ENCODE measurements at places on chromosomes 2 and 18.

- no peak overlapping the region for H3K4me3 ChIP-seq
- H3K27ac ChIP-seq, result no peak overlapping the region
- DNase-seq, result no peak
- peaks cover 5% of the 10 kb centered on the region for H3K27me3 ChIP-seq
These were observed 203.3 kb downstream of the CELF4 start for GRCh38 chr18:37362158-37362890.

- H3K36me3 ChIP-seq, result no peaks in the 10 kb centered on the region
- H3K4me1 ChIP-seq, result peaks cover 77% of the 10 kb centered on the region
- DNase-seq, result no peak
- no peaks in the 10 kb centered on the region for H3K27me3 ChIP-seq
- H3K4me3 ChIP-seq, result no peak overlapping the region
- peak overlapping the region; percentile 95 for H3K27ac ChIP-seq
These were observed 86.0 kb downstream of the CDC42EP3 start for GRCh38 chr2:37585295-37585908.

DNA sequence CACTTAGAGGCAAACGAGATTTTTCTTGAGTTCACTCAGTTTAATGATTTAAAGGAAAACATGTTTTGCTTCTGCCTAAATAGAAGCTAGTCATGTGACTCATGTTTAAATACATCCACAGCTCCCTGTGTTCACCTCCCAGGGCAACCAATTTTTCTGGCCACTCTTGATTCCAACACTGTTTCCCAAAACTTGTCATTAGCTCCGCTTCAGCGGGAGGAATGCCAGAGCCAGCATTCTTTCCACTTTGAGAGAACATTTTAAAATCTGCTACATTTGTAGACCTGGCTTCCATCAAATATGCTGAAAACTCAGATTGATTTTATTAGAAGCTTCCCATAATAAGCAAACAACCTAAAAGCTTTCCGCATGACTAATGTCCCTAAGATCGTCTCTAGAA, 2.8 kb upstream of the CYS1 start:
- H3K27me3 ChIP-seq, result peaks cover 58% of the 10 kb centered on the region
- no peak overlapping the region for H3K4me3 ChIP-seq
- no peak overlapping the region for H3K27ac ChIP-seq
- no peaks in the 10 kb centered on the region for H3K4me1 ChIP-seq
- no peak for DNase-seq

GRCh38 chr2:227759411-227760118, 13.9 kb downstream of the SCYGR8 start:
- H3K27me3 ChIP-seq, result no peaks in the 10 kb centered on the region
- H3K36me3 ChIP-seq, result no peaks in the 10 kb centered on the region
- no peak overlapping the region for H3K4me3 ChIP-seq
- DNase-seq, result no peak
- no peak overlapping the region for H3K27ac ChIP-seq
- H3K4me1 ChIP-seq, result no peaks in the 10 kb centered on the region

Data from RWPE2 (cell line).